ENCODE measurements at places on chromosomes 11 and 22.

DNA sequence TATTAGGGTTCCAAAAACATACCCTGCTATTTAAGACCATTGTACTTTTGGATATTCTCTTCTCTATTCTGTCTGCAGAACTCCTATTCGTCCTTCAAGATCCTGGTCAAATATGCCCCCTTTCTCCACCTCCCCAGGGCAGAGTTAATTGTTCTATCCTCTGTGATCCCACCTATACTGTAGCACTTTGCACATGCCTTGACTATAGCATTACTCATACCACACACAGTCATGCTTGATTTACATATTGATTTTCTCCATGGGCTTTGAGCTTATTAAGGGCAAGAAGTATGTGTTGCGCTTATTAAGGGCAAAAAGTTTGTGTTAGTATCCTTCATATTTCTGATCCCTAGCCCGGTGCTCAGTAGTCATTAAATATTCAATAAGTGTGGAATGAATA, 263.7 kb upstream of the CADM1 start:
- no peak for DNase-seq

- DNase-seq, result peak; percentile 67
Observed at GRCh38 chr11:10751581-10751940, 515 bp downstream of the CTR9 start.

DNA sequence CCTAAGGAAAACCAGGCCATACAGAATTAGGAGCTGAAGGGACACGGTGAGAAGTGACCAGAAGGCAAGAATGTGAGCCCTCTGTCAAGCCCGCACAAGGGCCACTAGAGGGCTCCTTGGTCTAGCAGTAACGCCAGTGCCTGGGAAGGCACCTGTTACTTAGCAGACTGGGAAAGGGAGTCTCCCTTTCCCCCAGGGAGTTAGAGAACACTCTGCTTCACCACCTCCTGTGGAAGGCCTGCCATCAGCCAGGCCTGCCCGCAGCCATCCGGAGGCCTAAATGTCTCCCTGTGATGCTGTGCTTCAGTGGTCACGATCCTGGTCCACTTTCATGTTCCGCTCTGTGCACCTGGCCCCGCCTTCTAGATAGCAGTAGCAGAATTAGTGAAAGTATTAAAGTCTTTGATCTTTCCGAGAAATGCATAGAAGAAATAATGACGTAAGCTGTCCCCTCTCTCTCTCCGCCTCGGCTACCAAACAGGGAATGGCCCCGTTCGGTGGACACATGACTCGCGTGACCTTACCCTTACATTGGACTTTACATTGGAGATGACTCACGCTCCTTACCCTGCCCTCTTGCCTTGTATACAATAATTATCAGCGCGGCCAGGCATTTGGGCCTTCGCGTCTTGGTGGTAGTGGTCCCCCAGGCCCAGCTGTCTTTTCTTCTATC, 10.7 kb upstream of the GSTP1 start:
- DNase-seq, result peak; percentile 45

- DNase-seq, result no peak
Observed at GRCh38 chr11:71474771-71475483, 21.9 kb downstream of the NADSYN1 start.

DNA sequence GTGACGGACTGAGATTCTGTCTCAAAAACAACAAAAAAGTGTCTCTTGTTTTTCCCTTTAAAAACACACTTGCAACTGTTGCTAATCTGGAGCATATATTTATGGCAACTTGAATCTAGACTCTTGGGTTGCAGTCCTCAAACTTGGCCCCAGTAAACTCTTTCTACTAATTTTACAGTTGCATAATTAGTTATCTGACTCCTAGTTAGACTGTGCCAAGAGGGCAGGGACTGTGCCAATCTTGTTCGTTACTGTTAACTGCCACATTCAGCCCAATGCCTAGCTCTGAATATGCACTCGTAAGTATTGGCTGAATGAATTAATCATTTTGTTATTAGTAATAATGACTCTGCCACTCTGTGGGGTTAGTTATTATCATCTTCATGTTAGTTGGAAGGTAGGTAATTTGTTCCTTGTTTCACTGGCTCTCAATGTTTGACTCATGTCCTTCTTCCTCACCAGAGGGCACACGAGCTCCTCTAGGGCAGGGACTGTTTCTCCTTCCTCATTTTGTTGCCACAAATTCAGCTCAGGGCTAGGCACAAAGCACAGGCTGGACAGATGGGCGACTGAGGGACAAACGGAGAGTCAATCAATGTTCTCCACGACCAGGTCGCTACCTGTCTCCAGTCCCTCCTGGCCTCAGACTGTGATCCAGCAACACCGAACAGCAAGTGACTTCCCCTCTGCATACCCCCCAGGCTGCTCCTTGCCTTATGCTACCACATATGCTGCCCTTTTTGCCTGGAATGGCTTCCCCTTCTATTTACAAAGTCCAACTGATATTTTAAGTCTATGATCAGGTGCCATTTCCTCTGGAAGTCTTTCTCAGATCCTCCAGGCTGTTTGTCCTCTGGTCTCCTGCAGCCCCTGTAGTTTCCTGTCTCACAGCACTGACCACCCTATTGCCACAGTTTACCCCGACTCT, 9.0 kb downstream of the CLPB start:
- no peak for DNase-seq

DNA sequence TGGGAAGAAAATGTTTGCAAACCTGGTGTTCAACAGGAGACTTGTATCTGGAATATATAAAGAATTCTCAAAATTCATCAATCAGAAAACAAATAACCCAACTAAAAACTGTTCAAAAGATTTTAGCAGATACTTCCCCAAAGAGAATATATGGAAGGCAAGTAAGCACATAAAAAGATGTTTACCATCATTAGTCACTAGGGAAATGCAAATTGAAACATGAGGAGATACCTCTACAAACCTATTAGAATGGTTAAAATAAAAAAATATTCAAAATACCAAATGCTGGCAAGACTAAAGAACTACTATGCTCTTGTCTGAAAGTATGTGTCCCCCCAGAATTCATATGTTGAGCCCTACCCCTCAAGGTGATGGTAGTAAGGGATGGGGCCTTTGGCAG, 8.6 kb downstream of the EXPH5 start:
- DNase-seq, result no peak
